Renal cortical epithelial cell (primary cell): ENCODE measurements at places on chromosomes 16 and 17.

DNA sequence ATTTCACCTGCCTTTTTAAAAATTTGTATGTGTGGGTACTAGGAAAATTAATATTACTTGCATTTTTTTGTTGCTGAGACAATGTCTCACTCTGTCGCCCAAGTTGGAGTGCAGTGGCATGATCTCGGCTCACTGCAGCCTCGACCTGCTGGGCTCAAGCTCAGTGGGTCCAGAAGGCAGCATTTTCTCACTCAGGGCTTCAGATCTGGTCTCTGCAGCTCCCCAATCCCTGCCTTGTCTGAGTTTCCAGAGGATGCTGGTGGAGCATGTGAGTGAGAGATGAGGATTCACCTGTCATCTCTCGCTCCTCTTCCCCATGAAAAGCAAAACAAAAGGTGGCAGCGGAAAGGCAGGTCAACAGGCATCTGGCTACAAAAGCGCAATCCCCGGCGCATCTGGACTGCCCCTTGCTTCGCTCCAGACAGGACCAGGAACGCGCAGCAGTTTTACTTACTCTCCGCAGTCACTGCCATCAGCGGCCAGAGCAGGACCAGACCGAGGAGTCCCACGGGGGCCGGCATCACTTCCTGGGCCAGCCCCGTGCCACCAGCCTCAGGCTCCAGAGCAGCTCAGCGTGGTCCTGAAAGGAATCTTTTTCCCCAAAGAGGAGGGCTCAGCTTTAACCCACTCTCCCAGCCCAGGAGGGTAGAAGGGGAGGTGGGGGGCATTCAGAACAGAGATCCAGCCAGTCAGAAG lies 59.9 kb downstream of the LITAF start:
- no peak for DNase-seq

DNA sequence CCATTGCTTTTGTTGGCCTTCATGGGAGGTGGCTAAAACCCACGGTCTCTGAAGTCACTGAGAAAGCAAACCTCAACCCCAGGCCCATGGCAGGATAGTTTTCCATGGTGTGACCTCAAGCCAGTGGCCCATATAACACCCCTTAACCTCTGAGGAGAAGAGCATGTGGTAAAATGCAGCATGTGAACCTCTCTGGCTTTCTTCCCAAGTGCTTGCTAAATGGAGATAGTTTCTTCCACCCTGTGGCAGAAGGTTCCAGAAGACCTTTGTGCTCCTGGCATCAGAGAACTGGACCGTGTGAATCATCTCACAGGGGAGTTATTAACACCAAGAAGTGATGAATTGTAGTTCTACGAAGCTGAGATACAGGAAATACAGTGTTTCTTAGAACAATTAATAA lies 47.3 kb downstream of the MYOCD start:
- no peak for DNase-seq

GRCh38 chr16:27096375-27096774 lies 29.6 kb downstream of the C16orf82 start:
- no peak for DNase-seq

DNA sequence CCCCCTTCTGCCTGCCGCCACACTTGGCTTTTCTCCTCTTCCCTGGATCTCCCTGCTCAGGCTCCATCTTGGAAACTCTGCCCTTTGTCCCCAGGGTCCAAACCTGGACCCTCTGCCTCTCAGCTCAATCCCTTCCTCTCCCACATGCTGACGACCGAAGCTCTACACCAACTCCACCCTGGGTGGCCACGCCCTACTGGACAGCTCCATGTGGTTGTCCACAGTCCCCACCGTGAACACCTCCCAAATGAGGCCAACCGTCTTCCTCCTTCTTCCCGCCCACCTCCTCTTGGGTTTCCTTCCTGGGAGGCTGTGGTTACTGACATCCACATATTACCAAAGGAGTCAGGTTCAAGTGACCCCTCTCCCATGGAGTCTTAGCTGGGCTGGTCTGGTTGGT lies 22.6 kb upstream of the MLKL start:
- no peak for DNase-seq

GRCh38 chr16:2814551-2815298 lies 2.3 kb upstream of the PRSS21 start:
- DNase-seq, result no peak

GRCh38 chr16:55203570-55203969 lies 120.4 kb upstream of the IRX6 start:
- no peak for DNase-seq

GRCh38 chr17:22669721-22670120 lies 977.4 kb downstream of the KCNJ18 start:
- no peak for DNase-seq

GRCh38 chr17:32759476-32759875 lies 117.4 kb downstream of the MYO1D start:
- DNase-seq, result no peak

GRCh38 chr16:17457513-17457912 lies 13.2 kb downstream of the XYLT1 start:
- no peak for DNase-seq

GRCh38 chr17:5097101-5097834 lies 14.4 kb downstream of the ZNF232 start:
- no peak for DNase-seq

GRCh38 chr16:7990626-7991260 lies 599.6 kb downstream of the TMEM114 start:
- no peak for DNase-seq

DNA sequence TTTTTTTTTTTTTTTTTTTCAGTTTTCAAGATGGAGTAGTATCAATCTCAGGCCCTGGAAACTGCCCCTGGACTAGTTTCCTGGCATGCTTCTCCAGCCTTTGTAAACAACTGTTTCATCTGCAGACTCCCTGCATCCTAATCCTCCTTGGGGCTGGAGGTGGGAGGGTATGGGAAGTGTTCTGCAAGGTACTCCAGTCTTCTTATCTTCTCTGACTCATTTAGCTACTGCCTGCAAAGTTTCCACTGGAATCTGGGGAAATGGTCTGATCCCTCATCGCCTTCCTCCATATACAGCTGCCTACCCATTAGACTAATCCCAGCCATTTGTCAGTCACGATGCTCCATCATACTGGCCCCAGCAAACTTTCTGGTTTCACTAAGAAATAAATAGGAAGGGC lies 21.5 kb downstream of the COPZ2 start:
- DNase-seq, result no peak

- DNase-seq, result no peak
Measured at GRCh38 chr16:88380099-88380498, 2.7 kb upstream of the ZNF469 start.

GRCh38 chr16:66959704-66960161 lies 1.3 kb upstream of the CES3 start:
- DNase-seq, result no peak

DNA sequence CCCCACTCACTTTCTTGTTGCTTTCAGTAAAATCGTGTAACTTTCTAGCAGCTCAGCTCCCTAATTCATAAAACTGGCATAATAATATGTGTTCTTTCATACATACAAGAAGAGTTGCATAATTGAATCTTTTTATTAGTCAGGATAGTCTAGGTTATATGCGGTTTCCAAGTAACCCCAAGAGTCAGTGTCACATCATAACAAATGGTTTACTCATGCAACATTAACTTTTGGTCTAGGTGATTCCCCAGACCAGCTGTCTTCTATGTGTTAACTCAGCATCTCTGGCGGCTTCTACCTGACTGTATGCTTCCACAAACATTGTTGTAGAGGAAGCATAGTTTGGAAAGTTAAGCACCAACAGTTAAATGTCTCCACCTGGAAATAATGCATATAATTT lies 1000.4 kb downstream of the CDH11 start:
- DNase-seq, result peak; percentile 86

DNA sequence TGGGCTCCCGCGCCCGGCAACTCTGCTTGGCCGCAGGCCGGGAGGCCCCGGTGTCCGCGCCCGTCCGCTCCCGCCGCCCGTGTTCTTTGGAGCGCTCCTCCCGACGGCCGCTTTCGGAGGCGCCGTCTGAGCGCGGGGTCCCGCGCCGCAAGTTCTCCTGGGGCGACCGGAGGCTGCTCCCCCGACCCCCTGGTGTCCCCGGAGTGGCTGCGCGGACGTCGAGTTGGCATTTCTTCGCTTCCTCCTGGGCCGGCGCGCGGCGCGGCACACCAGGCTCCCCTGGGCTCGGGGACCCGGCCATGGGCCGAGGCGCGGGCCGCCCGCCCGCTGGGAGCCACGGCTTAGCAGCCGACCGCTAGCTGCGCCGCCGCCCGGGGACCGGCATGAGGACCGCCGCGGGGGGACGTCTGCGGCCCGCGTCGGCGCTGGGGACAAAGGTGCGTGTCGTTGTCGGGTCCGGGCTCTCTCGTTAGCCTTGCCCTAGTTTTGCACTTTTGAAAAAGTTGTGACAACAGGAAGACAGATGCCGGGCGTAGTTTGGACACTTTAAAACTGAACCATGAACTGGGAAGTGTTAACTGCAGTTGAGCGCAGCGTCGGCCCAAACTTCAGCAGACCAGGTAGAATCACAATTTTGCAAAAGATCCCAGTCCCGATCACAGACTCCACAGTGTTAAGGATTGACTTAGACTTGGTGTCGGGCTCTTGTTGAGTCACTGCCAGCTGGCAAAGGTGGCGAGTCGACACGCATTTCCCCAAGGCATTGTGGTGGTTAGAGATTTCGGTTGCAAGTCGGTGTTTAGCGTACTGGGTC lies 700 bp downstream of the UBN1 start:
- DNase-seq, result peak; percentile 65

DNA sequence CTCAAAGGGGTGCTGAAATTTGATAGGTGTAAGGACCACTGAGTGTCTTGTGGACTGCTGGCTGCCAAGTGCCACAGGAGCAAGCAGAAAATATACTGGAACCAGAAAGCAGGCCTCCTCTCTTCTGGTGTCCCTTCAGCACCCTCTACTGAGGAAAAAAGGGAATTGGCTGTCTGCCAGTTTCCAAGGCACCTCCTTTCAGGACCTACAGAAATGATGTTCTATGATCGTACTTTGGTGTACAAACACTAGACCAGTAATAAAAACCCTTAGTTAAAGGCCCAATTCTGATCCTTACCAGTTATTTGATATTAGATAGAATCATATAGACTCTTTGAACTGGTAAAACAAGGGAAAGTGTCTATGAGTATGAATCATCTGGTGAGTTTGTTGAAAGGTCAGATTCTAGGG lies 35.8 kb upstream of the BCAS3 start:
- peak; percentile 81 for DNase-seq

- DNase-seq, result no peak
Measured at GRCh38 chr17:63070031-63070430, 104.0 kb downstream of the TANC2 start.

- DNase-seq, result no peak
Measured at GRCh38 chr16:61323456-61323855, 712.8 kb downstream of the CDH8 start.

GRCh38 chr16:60642956-60643355 lies 1393.3 kb downstream of the CDH8 start:
- DNase-seq, result peak; percentile 6

DNA sequence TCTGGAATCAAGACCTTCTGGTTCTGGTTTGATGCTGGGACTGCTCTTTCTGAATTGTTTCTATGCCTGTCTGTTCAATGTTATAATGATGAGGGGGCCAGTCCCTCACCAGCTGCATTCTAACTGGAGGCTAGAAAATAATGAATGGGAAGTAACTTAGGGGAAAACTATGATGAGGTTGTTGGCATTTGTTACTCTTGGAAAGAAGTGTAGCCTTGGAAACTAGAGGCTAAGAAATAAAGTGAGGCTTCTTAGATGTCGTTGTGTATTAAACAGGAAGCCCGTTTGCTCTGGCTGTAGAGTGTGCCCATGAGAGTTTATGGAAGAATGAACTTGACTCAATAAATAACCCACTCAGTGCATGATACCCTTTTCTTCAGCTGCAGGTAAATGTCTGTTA lies 140.8 kb downstream of the PRKCA start:
- no peak for DNase-seq

DNA sequence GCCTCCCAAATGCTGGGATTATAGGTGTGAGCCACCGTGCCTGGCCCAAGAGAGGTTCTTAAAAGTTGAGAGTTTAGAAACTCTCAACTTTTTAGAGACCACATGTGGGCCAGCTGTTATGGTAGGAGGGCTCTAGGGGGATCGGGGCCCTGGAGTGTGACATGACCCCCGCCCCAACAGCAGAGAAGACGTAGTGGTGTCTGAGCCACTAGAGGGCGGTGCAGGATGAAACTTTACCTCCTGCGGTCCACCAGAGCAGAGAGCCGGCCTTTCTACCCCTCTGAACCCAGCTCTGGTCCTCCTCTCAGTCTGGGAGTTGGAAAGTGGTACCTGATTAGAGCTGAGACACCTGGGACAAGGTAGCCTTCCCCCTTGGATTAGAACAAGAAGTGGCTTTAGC lies 7.4 kb downstream of the CDK5RAP3 start:
- no peak for DNase-seq

DNA sequence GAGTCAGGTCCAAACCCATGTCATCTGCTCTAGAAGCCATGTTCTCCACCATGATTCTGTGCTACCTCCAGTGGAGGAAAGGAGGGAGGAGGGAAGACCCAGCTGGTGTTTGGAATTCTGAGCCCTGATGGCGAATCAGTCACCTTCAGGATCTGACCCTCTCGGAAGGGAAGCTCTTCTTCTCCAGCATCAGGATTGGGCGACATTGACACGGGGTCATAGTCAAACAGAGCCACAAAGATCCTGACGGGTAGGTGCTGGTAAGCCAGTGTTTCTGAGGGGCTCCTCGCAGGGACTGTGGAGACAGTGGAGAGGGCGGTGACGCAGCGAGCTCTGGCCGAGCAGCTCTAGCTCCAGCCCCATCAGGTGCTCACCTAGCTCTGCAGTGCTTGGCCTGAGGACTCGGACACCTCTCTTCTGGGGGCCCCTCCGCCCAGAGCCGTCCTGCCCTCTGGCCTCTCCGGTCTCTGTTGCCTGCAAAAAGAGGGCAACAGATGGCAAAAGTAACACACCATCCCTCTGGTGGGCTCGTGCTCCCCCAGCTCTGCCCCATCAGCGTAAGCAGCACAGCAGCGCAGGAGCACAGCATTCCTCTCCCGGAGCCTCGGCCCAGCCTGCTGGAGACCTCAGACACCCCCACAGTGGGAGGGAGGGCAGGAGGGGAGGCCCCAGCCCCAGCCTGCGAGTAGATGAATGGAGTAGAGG lies 21.0 kb downstream of the TSPOAP1 start:
- DNase-seq, result no peak

- DNase-seq, result no peak
Measured at GRCh38 chr16:23395732-23396131, 57.3 kb downstream of the COG7 start.

DNA sequence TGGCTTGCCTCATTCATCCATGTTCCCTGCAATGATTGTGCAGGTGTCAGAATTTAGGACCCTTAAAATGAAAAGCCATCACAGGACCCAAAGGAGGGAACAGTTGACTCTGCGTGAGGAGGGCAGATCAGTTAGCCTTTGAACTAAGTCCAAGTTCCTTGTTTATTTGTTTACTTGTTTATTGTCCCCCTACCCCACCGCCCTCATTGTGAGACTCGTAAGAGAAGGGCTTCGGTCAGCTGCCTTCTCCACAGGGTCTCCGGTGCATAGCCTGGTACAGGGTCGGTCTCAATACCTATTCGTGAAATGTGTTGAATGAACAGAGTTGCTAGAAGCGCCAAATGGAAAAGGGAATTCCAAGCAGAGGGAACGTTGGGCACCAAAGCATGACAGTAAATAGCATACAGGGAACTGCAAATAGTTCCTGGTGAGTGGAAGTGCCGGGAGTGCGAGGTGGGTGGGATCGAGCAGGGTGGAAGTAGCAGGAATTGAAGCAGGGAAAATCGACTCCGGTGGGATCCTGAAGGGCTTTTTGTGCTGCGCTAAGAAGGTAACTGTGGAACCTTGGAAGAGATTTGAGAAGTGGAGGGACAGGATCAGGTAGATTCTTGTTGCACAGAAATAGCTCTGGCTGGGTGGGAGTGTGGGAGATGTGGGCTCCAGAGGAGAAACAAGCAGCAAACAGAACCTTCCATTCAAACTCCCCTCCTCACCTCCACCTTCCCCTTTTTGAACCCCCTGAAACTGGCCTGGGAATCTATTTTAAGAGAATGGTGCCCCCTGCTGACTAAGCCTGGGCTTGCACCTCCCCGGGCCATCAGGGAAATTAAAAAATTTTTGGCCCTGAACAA lies 12.7 kb downstream of the SLC35B1 start:
- no peak for DNase-seq
